ENCODE measurements at places on chromosomes 11 and 22. TPM values are rescaled to one million over a fixed set of nuclear protein-coding genes. Genes with fewer than 3 reads are reported as not detected.
A peak's percentile ranks its signal among the peaks of the same experiment; 100 is the strongest.

Gene SYT13
- total RNA-seq: 0.09 TPM

Gene OR5T1
- total RNA-seq: not detected

Gene PIH1D2
- 0.86 TPM for total RNA-seq

DNA sequence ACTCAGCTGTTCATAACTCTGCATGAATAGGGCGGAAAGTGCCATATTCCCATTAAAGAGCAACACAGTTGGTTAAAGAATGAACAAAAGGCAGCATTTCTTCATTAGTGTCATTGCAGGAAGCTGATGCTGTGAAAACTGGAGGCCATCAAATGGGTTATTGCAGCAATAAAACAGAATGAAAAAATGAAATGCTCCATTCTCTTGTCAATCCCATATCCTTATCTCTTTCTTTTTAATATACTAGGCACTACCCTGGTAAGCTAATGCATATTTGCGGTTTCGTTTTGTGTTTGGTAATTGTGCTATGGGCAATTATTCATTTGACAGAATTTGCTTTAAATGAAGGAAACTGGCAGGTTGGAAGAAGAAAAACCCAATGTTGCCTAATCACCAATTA is 25.3 kb downstream of the C11orf71 start:
- DNase-seq: no peak

DNA sequence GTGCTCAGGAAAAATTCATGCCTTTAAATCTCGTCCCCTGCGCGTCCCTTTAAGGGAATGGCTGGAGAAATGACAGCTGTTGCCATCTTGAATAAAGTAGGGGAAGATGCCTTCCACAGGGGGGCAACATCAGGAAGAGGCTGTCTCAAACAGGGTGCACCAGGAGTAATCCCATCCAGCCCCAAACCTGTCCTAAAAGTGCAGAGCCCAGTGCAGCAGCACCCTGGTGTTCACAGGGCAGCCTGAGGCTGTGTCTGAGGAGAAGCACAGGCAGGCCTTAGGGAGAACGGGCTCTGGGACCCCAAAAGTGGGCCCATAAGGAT is 10.8 kb upstream of the C11orf96 start:
- DNase-seq: no peak

DNA sequence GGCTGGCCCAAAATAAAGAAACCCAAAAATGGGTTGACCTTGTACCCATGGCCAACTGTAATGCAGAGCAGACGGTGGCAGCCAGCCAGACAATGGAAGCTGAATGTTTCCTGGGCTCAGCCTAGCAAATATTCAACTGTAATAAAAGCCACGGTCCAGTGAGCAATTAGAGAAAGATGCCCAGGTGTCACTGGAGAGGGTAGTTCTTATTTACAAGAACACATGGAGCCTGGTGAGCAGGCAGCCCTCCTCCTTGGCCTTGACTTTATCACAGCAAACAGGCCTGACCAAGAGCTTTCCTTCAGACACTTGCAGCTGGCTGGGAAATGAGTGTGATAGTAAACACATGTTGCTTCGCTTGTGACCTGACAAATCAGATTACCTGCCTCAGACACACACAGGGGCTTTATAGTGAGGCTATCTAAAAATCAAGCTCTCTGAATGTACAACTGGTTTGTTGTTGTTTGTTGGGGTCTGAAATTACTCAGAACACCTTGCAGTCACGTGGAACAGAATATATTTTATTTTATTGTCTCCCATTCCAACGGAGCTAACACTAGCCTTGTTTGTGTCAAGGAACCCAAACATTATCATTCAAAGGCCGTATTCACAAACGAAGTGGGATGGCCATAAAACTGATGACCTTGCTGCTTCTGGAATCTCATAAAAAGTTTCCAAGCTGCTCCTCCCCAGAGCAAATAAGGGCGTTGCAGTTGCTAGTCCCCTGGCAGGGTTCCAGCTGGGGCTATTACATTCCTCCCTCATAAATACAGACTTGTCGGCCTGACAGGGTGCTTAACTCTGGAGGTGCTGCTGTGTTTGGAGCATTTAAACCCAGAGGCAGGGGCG is 161.1 kb downstream of the BBOX1 start:
- DNase-seq: peak; percentile 81

GRCh38 chr11:127598476-127598875 is 597.9 kb upstream of the KIRREL3 start:
- DNase-seq: no peak

DNA sequence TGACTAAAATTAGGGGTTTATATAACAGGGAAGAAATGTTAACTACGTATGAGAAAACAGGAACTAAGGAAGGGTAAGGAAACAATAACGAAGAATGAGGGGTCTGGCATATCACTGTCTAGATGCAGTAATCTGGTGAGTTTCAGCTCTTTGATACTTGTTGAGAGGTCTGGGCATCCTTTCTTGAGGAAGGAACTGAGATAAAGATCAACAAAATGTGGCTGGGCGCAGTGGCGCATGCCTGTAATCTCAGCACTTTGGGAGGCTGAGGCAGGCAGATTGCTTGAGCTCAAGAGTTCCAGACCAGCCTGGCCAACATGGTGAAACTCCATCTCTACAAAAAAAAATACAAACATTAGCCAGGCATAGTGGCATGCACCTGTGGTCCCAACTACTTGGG is 2.7 kb downstream of the DCDC1 start:
- DNase-seq: no peak

GRCh38 chr11:19441288-19441687 is 200.5 kb upstream of the E2F8 start:
- DNase-seq: no peak

- peak; percentile 83 for DNase-seq
Observed at GRCh38 chr22:16917144-16918003, 90.6 kb downstream of the GAB4 start.

GRCh38 chr11:64064374-64065140 is 28.8 kb downstream of the FLRT1 start:
- DNase-seq: no peak
